ENCODE measurements at places on chromosomes 3 and 15.

DNA sequence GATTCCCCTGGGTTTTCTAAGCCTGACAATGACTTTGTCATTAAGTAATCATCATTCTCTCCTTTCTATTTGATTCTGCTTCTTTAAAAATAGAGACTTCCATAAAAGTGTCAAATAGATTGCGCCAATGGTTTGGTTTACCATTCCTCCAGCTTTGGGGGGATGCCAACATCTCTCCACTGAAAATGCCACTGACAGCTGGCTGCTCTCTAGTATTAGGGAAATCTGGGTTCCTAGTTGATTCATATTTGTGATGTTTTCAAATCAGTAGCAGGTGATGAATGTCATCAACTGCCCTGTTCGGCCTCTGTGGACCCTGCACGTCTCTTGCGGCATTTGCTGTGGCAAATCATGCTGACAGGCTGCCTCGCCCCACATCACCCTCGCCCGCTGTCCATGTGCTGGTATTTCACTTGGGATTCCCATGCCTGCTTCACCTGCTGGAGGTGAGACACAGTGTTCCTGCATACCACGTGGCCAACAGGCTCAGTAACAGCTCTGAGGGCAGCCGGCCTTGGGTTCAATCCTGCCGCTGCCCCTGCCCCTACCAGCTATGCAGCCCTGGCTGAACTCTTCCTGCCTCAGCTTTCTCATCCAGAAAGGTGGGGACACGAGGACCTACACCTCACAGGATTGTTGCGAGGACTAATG, 28.1 kb downstream of the ZXDC start:
- DNase-seq: no peak

DNA sequence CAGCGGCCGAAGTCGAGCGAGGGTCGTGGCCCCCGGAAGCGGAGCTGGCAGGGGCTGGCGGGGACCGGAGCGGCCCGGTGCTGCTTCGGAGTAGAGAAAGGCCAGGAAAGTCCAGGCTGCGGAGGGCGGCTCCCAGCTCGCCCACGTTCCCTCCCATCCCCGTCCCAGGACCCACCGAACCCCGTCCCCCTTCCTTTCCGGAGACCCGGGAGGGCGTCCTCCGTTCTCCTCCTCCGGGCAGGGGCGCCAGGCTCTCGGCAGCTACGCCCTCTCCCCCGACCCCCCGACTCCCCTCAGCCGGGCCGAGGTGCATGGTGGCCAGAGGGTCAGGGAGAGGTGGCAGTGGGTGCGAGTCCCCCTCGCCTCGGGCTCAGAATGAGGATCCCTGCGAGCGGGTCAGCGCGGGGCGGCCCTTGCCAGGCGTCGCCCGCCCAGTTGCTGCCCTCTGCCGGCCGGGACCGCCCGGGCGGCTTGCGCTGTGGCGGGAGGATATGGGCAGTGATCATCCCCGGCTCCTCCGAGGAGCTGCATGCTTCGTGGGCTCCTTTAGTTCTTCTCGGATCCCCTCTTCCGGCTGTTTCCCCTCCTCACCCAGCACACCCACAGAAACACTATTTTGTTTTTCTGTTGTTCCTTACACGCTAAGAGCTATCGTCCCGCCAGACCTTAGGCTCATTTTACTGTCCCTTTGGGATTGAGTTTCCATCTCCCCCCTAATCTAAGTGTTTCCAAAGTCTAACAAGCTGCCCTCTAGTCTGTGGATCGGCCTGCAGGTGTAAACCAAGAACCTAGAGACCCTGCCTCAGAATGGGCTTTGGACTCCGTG, 744 bp upstream of the ALDH1A2 start:
- peak; percentile 38 for DNase-seq

DNA sequence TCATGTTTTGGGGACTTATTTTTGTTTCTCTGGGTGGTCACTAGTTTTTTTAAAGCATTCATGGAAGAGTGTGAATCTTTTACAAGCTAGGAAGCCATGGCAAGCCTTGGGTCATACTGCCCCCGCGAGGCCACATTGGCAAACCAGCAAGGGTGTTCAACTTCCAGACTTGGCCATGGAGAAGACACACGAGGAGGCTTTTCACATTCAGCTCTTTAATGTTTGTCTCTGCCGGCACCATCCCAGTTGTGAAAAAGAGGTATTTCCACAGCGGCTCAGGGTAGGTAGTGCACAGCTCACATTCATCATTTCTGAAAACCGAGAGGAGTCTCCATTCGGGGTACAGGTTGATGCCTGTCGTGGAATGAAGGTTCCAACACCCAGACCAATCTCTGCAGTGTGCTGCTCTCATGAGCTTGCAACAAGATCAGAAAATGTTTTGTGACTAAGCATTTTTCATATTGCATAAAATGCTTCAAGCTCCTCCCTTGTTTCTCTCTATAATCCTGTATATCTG, 7.7 kb downstream of the CCR5 start:
- peak; percentile 59 for DNase-seq

- DNase-seq: peak; percentile 72
These were observed 36.1 kb upstream of the HRH1 start for GRCh38 chr3:11118181-11118682.

DNA sequence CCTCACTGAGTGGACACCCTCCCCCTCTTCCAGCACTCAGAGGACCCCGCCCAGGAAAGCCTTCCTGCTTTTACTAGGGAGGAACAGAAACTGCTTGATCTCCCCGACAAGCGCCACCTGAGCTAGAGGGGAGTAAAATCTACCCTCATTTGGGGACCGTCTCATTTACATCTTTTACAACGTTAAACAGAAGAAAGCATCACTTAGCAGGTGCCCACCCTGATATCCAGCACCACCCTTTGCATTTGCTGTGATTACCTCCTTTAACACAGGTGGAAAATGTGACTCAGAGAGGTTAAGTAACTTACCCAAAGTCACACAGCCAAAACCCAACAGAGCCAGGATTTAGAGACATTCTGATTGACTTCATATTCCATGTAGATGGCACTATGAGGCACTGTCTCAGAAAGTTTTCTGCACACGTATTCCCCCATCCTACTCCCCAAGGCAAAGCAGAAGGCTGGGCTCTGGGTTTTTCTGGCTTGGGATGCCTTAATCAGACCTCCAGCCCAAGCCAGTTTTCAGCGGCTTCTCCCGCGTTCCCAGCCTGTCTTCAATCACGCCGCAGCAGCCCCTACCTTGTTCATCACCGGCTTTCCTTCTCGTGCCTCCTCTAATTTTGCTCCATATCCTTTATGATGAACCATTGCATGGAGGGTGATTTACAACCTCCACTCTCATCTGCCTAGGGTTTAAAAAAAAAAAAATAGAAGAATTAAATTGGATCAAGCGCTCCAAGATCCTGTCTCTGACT, 314.6 kb upstream of the PROK2 start:
- DNase-seq: no peak

GRCh38 chr3:154113609-154114008, 7.6 kb upstream of the ARHGEF26 start:
- no peak for DNase-seq

DNA sequence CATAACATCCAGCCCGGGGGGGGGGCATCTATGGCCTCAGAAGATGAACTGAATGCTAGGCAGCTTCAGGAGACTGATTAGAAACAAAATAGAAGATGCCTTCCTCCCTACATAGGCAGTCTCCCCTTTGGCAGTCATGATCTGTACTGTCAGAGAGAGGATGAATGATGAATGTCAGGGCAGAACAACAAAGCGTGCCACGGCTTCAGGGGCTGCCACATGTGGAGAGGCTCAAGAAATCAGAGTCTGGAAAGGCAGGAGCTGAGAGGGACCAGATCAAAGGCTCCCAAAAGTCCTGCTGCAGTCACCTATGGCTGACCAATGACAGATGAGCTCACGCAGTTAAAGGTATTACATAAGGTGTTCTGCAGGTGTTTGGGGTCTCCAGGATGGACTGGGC, 180.4 kb downstream of the UACA start:
- no peak for DNase-seq

DNA sequence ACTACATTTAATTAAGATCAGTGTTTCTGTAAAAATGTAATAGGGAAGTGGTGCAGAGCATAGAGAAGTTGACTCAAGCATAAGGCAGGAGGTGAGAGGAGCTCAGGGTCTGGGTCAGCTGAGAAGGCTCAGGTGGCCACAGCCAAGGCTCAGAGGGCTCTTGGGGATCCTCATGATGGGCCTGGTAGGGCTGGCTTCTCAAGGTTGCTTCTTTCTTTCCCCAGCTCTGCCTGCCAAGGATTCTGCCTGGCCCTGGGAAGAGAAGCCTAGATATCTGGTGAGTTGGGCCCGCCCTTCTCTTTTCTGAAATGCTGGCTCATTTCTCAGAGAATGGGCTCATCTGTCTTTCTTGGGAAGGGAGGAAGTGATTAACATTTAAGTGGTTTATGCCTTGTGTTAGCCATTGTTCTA, 6.5 kb downstream of the ZNF589 start:
- peak; percentile 34 for DNase-seq

- no peak for DNase-seq
These were observed 133.7 kb downstream of the FILIP1L start for GRCh38 chr3:99980606-99981005.

GRCh38 chr15:57945616-57946015, 119.9 kb downstream of the ALDH1A2 start:
- no peak for DNase-seq

DNA sequence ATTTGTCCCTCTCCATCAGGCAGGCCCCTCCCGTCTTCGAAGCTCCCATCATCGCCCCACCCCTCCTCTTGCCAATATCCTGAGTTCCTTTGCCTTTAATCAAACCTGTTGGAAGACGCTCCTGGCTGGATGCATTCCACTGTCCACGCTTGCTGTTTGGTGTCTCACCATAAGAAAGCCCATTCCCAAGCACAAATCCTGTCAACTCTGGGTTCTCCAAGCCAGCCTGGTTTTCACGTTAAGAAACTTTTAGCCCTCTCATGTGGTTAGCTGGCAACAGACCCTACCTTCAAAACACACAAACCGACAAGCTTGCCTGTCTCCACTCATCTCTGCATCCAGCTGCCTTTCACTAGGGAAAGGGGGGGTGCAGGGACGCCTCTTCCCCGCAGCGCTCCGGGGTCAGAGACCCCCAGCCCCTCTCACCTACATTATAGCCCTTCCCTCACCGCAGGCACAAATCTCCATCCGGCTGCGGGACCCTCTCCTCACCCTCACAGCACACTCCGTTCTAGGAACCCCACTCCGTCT, 1.1 kb downstream of the GORASP1 start:
- peak; percentile 53 for DNase-seq

DNA sequence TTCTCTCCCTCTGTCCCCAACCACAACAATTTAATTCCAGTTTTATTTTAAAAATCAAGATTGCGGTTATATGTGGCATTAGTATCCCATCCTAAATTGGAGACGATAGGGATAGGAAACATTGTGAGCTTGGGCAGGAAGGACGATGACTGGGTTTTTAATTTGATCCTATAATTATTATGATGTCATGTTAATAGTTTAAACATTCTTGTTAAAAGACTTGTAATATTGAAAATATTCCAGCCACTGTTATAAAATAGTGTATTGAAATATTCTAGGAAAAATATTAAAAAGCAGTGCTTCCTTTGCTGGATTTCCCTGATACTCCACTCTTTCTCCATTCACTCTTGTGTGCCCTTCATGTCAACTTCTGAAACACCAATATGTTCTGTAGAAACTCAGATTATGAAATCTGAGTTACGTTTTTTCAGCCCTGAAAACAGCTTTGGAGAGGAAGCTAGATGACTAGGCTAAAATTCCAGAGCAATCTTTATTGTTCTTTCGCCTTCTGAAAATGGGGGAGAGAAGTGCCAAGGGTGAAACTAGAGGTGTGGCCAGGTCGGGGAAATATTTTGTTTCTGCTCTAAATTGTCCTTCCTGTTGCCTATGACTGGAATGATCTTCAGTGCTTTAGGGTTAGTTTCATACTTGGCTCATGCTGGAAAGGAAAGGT, 46.1 kb upstream of the MAP3K13 start:
- peak; percentile 86 for DNase-seq

- no peak for DNase-seq
These were observed 3.6 kb upstream of the DPH6 start for GRCh38 chr15:35549567-35549966.

DNA sequence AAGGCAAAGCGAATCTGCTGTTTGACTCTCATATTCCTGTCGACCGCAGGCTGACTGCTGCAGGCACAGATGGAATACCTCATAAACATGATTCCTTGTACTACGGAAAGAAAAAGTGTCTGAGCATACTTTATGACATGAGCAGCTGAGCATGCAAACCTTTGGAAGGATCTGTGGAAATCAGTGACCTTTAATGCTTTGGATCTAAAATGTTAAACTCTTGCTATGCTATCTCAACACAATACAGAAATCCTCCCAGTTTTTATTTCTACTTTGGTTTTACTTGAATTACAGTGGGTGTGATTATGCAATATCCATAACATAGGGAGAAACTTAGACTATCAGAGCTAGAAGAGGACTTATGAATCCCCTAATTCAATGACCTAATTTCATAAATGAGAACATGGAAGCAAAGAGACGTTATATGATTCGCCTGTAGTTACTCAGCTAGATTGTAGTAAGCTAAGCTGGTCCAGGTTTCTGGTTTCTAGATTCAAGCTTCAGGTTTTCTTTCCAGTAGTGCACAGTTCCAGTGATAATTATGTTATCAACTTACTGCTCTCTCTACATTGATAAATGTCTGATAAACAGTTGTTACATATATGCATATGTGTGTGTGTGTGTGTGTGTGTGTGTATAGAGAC, 127.6 kb upstream of the GBE1 start:
- no peak for DNase-seq

DNA sequence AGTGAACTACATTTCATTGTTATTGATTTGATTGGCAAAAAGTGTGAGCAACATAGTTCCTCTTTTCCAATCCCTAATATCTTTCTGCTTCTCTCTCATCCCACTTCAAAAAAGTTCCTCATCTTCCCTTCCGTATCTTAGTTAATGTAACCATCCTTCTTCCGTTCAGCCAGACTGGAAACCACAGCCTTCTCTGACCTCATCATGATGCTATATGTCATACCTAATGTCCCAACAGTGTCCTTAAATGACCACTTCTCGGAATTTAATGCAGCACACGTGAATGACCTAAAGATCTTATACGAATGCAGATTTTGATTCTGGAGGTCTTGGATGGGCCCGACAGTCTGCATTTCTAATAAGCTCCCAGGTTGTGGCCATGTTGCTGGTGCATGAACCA, 320.3 kb upstream of the SATB1 start:
- DNase-seq: no peak

DNA sequence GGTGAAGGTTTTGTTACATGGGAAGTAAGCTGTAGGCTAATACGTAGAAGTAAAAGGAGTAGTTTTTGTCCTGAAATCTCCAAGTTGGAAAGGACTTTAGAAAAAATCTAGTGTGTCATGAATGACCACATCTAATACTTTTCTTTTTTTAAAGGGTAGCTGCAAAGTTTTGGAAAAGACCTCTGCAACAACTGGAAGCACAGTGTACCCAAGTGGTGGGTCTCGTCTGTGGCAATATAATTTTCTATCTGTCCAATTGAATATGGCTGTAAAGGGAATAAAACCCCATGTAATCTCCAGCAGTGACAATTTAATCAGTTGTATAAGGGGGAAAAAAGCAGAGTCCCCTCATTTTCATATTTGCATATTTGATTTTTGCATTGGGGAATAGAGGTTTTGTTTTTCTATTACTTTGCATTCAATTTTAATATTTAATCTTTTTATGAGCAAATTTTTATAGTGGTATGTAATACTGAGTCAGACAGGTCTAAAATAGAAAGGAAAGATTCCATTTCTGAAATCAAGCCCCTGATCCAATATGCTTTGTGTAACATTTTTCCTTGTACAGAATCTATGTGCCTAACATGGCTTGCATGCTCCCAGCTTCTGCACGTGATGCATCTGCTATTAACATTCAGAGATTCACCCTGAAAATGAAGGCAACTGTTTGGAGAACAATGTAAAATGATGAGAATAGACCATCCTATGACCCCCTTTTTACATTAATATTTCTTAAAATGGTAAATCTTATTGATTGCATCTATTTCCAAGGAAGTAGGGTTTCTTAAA, 531.4 kb downstream of the ZIC1 start:
- no peak for DNase-seq

- DNase-seq: no peak
These were observed 16.0 kb downstream of the TMEM44 start for GRCh38 chr3:194617143-194617671.
